Skin of body (tissue), 3 donors: ENCODE measurements at places on chromosomes 16 and 17. TPM values are rescaled to one million over a fixed set of nuclear protein-coding genes. Genes with fewer than 3 reads are reported as not detected.

Gene NME2
- total RNA-seq = 183 TPM

- peak; percentile 76 for DNase-seq
These were observed 14.6 kb downstream of the STH start for GRCh38 chr17:46013502-46014165.

GRCh38 chr17:75697651-75698291, 23.5 kb upstream of the ITGB4 start:
- DNase-seq = no peak

GRCh38 chr17:78528541-78528940, 48.7 kb downstream of the DNAH17 start:
- no peak for DNase-seq

Gene TMEM101
- total RNA-seq = 25.9 TPM

Gene SAMD14
- 1.4 TPM for total RNA-seq
